ENCODE measurements at places on chromosomes 2 and 18.

- no peak for DNase-seq
These were observed 20.1 kb upstream of the SULT1C3 start for GRCh38 chr2:108219688-108220087.

GRCh38 chr18:33720133-33720532, 142.1 kb downstream of the ASXL3 start:
- no peak for DNase-seq

GRCh38 chr2:203808046-203808750, 59.4 kb upstream of the CTLA4 start:
- DNase-seq: no peak

DNA sequence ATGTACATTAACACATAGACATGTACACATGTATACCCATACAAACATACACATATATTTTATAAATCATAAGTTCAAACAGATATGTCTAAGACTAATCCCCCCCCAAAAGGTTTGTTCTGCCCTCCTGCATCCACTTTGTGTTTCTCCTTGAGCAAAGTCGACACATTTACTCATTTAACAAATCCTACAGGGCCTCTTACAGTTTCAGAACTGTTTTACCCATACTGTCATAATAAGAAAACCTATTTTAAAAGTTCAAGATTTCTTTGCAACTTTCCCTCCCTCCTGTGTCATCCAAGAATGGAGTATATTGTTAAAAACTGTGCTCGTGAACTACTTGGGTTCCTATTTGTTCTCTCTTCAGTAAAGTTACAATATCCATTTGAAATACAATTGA, 166.7 kb downstream of the L3MBTL4 start:
- no peak for DNase-seq

DNA sequence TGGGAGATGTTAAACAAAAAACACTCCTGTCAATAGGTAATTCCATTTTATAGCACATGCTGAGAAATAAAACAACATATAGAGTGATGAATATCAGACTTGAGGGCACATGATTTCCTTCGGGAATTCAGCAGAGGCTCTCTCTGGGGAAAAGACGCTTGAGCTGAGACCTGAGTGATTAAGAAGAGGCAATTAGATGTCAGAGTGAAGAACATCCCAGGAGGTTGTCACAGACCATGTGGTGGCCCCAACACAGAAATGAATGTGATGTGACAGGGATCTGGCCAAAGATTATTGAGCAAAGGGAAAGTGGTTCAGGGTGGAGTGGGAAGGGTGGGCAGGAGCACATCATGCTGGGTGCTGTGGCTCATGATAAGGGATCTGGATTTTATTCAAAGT, 254.7 kb downstream of the RAD51AP2 start:
- DNase-seq: no peak
